Temporal lobe (tissue), 4 donors: ENCODE measurements at places on chromosomes 6 and 20. TPM values are rescaled to one million over a fixed set of nuclear protein-coding genes. Genes with fewer than 3 reads are reported as not detected.

Gene VSTM2L
- total RNA-seq: 164 TPM

Gene BHLHE23
- total RNA-seq: 0.25 TPM

Gene PRSS35
- total RNA-seq: 6.9 TPM

Gene AP5S1
- 4.2 TPM for total RNA-seq

Gene ARHGAP18
- total RNA-seq: 5.7 TPM

Gene ANGPT4
- total RNA-seq: not detected

Gene TSPO2
- not detected for total RNA-seq

Gene DSN1
- total RNA-seq: 4.2 TPM

Gene SRMS
- total RNA-seq: not detected

Gene TPX2
- 6.6 TPM for total RNA-seq

Gene IYD
- total RNA-seq: not detected

Gene KCNG1
- 18.2 TPM for total RNA-seq

Gene RIPPLY2
- total RNA-seq: 8.1 TPM

Gene AHCY
- 31.0 TPM for total RNA-seq

Gene CASS4
- total RNA-seq: 0.49 TPM

Gene CDH4
- 25.6 TPM for total RNA-seq

Gene WFDC5
- total RNA-seq: not detected

Gene CRISP1
- not detected for total RNA-seq

Gene NKX2-2
- 0.98 TPM for total RNA-seq

Gene ADAM33
- total RNA-seq: 2.0 TPM

Gene RWDD1
- 19.7 TPM for total RNA-seq

Gene ADGRF1
- total RNA-seq: not detected

Gene CTCFL
- total RNA-seq: not detected

Gene NKAIN2
- 115 TPM for total RNA-seq

Gene SLC52A3
- total RNA-seq: 0.49 TPM

Gene LGSN
- 0.25 TPM for total RNA-seq
